Effector memory CD8-positive, alpha-beta T cell (primary cell): ENCODE measurements at places on chromosomes 2 and 18.

GRCh38 chr2:166451468-166451867 lies 42.6 kb downstream of the SCN7A start:
- DNase-seq, result no peak

GRCh38 chr2:72576459-72576858 lies 249.4 kb downstream of the EXOC6B start:
- no peak for DNase-seq

DNA sequence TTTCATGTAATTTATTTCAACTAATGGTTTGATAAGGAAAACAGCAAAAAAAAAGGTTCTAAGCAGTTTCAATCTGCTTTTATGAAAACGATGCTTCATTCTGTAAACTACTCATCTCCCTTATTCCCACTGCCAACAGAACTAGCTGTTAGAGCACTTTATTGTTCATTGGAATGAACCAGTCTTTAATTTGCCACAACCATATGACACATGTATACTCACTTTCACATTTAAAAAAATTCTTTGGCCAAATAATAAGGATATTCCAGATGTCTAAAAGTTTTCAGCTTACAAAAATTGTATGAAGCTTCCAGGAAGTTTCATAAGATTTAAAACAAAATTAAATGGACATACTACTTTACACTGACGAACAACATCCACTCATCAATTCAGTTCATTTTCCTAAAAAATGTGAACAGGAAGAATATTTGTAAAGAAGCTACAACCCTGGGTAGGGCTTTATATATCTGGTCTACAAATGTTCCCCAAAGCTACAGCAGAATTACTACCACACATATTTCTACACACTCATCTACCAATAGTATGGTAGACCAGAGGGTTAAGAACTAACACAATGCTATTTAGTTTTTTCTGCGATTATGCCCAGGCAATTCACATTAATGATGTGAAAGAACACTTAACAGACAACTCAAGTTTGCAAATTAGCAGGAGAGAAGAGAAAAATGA lies 37.7 kb downstream of the ZNF521 start:
- DNase-seq, result no peak

DNA sequence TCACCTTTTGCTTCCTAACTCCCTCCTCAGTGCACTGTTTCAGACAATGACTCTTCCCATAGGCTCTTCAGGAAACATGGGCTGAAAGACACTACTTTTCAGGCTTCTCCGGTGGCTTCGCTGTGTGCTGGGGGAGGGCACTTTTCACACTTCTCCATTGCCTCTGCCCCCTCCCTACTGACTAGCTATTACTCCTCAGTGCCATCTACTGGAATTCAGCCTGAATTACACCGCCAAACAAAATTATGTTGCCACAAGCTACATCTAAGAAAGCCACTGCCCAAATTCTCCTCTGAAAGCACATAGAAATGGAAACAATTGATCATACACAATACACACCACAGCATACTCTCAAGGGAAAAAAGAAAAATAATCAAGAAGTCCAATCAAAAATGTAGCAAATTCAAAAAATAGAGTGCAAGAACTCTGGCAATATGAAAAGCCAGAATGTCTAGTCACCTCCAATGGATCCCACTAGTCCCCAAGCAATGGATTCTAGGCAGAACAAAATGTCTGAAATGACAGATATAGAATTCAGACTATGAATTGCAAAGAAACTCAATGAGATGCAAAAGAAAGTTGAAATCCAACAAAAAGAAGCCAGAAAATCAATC lies 1139.4 kb upstream of the GYPC start:
- no peak for DNase-seq

- DNase-seq, result no peak
These were observed 5.5 kb downstream of the SALL3 start for GRCh38 chr18:78984941-78985784.

DNA sequence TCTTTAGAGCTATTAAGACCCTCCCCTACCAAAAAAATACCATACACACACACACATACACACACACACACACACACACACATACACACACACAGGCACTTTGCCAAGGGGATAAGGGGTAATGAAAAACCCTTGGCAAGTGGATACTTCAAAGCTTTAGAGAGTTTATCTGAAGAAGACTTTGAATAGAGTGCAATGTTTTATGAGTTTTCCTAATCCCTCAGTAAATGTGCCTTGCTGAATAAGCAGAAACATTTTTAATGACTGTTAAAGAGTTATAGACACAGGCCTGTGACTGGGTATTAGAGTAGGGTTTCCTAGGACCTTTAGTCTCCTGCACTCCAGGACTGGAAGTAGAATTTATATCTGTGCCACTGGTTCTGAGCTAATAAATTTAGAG lies 75.5 kb upstream of the CTAGE1 start:
- DNase-seq, result no peak

GRCh38 chr18:28791101-28791500 lies 614.2 kb upstream of the CDH2 start:
- no peak for DNase-seq

DNA sequence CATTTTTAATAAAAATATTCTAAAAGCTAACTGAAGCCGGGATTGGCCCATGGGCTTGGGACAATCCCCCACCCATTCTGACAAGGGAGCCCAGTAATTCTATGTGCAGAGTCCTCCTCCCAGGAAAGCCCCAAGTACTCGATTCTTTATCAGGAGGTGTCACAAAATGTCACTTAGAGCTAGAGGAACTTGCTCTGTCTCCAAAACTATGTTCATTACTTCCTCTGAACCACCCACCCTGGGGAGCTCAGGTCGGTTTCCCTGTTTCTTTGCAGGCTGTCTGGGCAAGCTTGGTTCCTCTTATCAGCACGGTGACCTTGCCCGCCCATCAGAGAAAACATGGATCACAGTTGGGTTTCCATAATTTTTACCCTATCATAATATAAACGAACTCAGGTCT lies 430.6 kb upstream of the ID2 start:
- no peak for DNase-seq

GRCh38 chr2:159044804-159045286 lies 76.4 kb downstream of the TANC1 start:
- DNase-seq, result no peak

- DNase-seq, result no peak
These were observed 145.4 kb upstream of the ETAA1 start for GRCh38 chr2:67251741-67252140.

GRCh38 chr2:160328811-160329527 lies 128.9 kb upstream of the ITGB6 start:
- no peak for DNase-seq

DNA sequence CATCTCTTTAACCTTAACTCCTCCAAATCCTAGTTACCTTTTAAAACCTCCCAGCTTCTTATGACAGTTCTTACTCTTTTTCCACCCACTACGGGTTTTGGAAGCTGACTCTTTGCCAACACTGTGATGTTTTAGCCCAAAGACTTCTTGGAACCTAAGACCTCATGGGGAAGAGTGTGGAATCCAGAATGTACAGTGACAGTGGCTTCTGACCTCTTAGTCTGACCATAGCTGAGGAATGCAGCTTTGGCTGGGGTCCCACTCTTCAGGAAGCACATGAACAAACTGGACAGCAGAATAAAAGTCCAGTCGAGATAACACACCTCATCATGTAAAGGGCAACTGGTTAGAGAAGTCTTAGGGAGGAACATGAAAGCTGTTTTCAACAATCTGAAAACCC lies 161.1 kb upstream of the PKDCC start:
- no peak for DNase-seq

DNA sequence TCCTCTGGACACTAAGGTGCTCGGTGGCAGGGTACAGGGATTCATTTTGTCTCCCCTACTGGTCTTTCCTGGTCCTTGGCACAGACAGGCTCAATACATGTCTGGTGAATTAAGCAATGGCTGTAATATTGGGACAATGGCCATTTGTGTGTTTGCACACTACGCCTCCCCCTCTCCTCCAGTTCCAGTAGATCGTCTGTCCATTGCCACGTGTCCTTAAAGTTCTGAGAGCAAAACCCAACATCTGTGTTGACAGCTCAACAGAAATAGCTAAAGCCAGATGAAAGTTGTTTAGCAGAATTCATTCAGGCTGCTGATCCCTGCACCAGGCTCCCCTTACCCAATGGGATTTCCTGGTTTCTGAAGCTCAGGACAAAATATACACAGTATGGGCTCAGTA lies 9.0 kb upstream of the FABP1 start:
- no peak for DNase-seq

GRCh38 chr2:184698476-184698875 lies 100.1 kb downstream of the ZNF804A start:
- no peak for DNase-seq

DNA sequence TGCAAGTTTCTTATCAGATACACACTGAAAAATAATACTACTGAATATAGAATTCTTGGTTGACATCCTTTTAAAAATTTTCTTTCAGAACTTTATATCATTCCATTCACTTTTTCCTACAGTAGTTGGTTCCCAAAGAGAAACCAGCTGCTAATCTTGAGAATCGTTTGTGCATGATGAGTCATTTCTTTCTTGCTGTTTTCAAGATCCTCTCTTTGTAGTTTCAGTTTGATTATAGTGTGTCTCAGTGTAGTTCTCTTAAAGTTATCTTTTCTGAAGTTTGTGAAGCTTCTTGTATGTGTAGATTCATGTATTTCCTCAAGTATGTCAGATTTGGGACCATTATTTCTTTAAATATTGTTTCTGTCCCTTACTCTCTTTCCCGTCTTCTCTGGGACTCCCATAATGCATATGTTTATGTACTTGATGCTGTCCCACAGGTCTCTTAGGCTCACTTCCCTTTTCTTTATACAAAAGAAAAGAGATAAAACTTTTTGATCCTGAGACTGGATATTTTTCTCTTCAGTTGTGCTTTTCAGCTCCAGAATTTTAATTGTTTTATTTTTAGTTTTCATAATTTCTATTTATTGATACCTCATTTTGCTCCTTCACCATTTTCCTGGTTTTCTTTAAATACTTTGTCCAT lies 801.0 kb downstream of the TDRD15 start:
- DNase-seq, result no peak

DNA sequence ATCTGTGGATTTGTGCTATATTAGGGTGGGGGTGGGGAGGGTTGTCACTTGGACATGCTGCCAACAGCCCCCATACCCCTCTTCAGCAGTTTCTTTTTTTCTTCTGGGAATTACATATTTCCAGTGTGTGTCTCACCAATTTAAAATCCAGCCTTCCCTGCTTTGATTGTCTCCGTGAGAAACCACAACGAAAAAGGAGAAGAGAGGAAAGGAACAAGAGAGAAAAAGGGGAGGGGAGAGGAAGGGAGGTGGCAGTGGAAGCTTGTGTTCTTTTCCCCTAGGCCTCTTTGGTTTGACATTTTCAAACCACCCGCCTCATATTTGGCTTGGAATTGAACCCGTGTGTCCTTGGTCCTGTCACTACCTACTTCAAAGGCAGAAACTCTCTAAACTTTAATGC lies 860 bp downstream of the CTNNA2 start:
- DNase-seq, result no peak

DNA sequence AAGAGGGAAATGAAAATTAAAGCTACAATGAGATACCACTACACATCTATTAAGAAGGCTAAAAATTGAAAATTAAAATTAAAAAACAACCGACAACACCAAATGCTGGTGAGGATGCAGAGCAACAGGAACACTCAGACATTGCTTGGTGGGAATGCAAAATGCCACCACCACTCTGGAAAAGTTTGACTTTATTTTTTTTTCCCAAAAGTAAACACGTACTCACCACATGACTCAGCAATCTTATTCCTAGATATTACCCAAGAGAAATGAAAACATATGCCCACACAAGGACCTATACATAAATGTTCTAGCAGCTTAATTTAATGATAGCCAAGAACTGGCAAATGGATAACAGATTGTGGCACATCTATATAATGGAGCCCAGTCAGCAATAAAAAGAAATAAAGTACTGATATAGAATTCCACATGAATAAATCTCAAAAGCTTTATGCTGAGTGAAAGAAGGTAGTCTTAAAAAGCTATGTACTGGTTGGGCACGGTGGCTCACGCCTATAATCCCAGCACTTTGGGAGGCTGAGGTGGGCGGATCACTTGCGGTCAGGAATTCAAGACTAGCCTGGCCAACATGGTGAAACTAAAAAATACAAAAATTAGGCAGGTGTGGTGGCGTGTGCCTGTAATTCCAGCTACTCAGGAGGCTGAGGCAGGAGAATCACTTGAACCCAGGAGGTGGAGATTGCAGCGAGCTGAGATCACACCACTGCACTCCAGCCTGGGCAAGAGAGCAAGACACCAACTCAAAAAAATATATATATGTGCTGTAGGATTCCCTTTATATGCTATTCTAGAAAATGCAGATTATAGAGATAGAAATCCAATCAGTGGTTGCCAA lies 4.2 kb upstream of the PROC start:
- DNase-seq, result no peak

GRCh38 chr2:157677941-157678340 lies 49.3 kb upstream of the ACVR1C start:
- DNase-seq, result no peak

DNA sequence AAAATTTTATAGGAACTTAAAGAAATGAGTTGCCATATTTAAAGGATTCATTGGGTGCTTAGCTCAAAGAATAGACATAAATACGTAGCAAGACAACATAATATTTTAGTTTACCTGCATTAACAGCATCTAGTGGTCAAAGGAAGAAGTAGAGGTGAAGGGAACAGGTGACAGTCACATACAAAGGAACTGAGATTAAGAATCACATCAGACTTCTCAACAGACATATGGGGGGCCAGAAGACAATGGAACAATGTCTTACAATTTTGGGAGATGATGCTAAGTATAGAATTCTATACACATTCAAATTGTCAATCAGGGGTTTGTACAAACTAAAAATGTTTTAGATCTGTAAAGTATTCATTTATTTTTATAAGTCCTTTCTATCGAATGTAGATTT lies 38.6 kb upstream of the CCDC102B start:
- DNase-seq, result no peak

DNA sequence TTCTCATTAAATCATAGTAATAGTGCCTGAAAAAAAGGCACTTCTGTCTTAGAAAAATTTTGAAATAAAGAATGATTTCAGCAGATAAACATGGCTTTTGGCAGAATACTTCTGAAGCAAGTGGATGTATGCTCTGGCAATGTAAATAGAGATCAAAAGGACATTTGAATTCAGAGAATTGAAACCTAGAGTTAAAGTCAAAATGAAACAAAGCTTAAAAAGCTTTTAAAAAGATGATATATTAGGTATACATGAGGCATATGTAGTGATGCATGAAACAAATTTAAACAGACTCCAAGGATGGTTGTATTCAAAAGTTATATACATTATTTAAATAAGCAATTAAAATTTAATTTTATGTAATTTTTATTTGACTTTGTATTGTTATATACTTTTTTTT lies 1344.5 kb upstream of the TMEFF2 start:
- DNase-seq, result no peak

GRCh38 chr2:73985308-73986084 lies 786 bp downstream of the TET3 start:
- peak; percentile 34 for DNase-seq

- DNase-seq, result no peak
These were observed 1.3 kb downstream of the DUSP28 start for GRCh38 chr2:240561325-240561971.

GRCh38 chr2:234952270-234953115 lies 676 bp downstream of the SH3BP4 start:
- DNase-seq, result no peak

DNA sequence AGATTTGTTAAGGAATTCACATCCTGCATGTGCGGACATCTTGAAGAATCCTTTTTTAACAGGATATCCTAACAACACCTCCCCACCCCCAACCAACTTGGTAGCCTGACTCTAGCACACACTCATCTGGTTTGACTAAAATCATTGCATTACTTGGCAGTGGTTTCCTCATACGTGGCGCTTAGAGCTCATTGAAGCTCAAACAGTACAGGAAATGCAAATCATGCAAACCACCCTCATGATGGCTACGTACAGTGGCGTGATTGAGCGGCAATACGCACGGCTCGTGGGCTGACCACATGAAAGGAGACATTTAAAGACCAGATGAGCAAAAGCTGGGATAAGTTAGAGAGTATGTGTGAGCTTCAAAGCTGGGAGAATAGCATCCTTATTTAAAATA lies 336.2 kb downstream of the ZEB2 start:
- DNase-seq, result peak; percentile 67
